Activated CD8-positive, alpha-beta memory T cell treated with anti-CD3 and anti-CD28 coated beads for 1 hour (primary cell): ENCODE measurements at places on chromosomes 2 and 18.

DNA sequence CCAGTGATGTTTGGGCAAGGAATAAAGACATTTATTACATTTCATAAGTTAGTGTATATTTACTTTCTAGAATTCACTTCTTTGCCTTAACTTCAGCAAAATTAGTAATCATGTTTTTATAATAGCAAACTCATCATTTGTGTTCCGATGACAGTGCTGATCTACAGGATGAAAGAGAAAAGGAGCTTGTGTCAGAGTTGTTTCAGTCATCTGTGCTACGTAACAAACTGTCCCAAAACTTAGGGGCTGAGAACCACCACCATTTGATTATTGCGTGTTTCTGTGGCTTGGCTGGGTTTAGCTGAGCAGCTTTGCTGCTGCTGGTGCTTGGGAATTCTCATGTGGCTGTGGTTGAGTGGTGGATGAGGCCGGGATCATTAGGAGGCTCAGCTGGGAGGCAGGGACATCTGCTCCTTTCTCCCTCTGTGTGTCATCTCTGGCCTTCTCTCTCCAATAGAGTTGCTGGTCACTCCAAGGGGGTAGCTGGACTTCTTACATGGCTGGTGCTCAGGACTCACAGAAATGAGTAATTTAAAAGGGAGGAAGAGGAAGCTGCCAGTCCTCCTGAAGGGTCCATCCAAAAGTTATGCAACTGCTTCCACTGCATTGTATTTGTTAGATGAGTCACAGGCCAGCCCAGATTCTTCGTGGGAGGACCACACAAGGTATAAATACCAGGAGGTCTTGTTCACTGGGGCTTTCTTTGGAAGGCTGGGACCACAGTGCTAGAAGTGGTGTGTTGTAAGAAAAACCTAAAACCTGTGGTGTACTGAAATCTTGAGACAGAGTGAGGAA is 43.4 kb upstream of the HAAO start:
- no peak for DNase-seq

DNA sequence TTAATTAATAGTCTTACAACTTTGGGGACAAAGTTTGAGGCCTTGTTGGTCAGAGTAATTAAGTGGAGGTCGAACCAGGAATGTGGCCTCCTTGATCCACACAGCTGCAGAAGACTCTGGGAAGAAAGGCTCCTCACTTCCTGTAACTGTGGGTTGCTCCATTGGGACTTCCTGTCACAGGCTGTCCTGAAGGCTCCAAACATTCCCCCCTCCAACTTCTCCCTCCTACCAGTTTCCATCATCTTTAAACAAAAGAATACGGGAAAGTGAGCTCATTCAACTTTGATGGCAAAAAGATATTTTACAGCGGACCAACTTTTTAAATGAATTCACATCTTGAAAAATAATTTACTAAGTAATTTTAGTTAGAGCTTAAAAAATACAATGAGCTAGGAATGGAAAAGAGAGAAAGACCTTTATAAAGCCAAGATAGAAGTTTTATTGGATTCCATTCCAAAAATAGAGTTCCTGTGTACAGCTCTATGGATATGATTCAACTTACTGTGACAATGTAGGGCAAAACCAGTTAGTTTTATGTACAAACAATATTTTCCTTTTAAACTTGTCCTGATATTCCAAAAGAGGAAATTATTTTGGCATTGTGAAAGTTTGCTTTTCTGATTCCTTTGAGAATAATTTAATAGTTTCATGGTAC is 212.0 kb upstream of the NABP1 start:
- DNase-seq: no peak

GRCh38 chr18:31716362-31716761 is 32.0 kb upstream of the B4GALT6 start:
- DNase-seq: no peak

- no peak for DNase-seq
Measured at GRCh38 chr2:168816369-168816768, 13.9 kb downstream of the NOSTRIN start.

GRCh38 chr2:135798275-135798705 is 38.7 kb downstream of the LCT start:
- DNase-seq: no peak

- DNase-seq: no peak
Measured at GRCh38 chr2:140256080-140256479, 1475.9 kb upstream of the NXPH2 start.

GRCh38 chr2:150653351-150653750 is 165.9 kb upstream of the RND3 start:
- no peak for DNase-seq

DNA sequence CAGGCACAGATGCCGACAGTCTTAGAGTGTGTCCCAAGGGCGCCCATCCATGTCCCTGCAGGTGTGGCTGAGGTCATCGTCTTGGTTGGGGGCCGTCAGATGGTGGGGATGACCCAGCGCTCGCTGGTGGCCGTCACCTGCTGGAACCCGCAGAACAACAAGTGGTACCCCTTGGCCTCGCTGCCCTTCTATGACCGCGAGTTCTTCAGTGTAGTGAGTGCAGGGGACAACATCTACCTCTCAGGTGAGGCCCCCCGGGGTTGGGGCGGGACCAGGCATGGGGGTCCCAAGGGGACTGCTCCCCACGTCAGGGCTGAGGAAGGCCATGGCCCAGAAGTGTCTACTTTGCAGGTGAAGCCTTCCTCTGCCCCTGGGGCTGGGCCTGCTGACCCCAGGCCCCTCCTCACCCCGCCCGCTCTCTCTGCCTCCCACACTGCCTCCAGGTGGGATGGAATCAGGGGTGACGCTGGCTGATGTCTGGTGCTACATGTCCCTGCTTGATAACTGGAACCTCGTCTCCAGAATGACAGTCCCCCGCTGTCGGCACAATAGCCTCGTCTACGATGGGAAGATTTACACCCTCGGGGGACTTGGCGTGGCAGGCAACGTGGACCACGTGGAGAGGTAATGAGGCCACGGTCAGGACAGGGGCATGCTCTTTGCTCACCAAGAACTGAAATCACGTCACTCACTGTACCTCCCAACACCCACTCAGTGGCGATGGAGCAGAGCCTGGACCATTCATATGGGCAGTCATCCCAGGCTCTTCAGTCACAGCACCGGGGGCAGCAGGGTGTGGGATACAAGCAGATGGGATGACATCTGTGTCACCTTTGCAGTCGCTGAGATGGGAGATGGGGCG is 230.8 kb downstream of the ATAD2B start:
- DNase-seq: no peak

DNA sequence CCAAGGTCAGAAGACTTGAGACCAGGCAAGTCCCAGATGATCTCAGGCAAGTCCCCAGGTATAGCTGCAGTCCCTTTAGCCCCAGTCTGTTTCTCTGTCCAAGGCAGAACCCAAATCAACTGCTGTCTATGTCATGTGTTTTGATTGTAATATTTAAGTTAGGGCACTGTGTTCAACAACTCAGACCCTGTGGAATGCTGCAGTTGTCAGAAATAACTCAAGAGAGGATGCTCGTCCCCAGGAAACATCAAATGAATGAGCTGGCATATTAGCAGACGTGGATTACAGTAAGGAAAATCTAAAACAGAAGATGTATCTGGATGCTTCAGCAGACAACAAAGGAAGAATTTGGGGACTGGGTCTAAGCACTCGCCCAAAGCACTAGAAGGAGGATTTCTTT is 70.1 kb downstream of the BCL11A start:
- DNase-seq: no peak

GRCh38 chr2:67684991-67685390 is 287.9 kb downstream of the ETAA1 start:
- no peak for DNase-seq

- no peak for DNase-seq
Measured at GRCh38 chr2:139160836-139161235, 380.6 kb upstream of the NXPH2 start.

DNA sequence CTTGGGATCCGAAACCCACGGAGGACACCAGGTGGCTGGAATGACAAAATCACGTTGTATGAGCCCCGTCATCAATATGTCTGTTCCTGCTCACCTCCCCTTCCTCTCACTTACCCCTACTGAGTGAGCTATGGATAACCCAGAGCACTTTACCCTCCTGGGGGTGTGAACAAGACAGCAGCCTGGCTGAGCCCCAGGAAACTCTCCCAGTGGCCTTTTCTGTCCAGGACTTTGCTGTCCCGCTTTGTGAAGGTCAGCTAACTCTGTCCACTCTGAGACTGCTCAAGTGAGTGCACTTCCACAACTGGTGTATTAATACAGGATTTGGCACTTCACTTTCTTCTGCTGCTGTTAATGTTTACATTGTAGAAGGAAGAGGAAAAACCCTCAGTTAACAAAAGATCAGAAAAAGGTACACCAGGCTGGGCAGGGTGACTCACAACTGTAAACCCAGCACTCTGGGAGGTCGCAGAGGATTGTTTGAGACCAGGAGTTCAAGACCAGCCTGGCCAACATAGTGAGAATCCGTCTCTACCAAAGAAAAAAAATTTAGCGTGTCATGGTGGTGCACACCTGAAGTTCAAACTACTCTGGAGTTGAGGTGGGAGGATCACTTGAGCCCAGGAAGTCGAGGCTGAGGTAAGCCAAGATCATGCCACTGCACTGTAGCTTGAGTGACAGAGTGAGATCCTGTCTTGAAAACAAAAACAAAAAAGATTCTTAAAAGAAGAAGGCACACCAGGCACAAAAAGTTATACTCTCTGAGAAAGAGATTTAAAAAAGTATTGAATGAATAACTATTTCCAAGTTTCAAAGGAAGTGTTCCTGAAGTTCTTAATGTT is 90.3 kb downstream of the CLHC1 start:
- DNase-seq: no peak

- no peak for DNase-seq
Measured at GRCh38 chr2:214946949-214947348, 137.5 kb upstream of the BARD1 start.

DNA sequence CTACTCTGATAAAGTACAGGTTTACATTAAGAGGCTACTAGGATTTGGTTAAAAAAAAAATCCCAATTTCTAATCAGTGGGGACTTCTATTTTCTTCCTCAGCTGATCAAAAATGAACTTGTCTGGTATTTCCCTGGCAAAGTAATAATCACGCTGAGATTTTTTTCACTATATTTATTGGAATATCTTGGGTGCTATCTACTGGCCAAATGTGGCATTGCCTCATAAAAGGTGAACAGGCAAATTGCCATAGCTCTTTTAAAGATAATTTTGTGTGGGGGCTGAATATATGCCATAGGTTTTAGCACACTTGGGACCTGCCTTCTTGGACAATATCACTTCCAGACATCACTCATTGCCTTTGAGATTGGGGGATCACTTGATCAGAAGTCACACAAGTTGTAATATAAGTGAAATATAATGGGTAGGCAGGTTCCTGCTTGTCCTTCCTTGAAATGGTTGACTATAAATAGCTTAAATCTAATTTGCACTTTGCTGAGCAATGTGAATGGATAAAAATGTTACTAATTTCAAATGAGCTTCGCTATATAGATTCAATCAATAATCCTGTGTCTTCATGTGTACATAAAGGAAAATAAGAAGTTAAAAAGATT is 7.0 kb upstream of the NXPH2 start:
- no peak for DNase-seq

DNA sequence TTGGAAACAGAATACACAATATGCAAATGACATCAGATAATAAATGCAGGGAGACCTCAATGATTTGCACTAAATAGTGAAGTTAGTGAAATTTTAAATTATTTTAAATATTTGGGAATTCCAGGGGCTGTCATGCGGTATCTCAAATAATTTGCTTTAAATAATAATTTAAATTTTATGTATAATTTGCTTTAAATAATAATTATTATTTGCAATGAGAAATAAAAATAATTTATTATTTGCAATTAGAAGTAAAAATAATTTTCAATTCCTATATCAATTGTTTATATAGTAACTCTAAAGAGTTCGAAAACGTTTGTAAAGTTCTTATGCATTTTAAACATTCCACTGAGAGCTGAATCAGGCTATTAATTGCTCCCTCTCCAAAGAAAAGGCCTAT is 226.4 kb downstream of the ZBTB7C start:
- no peak for DNase-seq

DNA sequence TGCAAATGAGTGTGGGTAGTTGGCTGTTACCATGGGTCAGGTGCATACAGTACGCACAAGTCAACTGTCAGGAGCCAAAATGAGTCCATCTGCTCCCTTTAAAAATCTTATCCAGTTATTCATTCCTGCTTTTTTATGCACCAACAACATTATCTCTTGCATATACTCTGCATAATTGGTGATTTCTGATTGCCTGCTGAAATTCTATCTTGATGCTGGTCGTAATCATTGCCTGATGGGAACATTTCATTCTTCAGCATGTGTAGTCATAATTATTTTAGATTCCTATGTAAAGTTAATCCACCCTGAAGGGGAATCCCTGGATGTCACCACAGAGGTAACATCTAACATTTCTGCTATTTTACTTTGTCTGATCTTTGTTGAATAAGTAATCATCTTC is 102.2 kb upstream of the RND3 start:
- DNase-seq: no peak

- peak; percentile 27 for DNase-seq
Measured at GRCh38 chr18:22169011-22169888, at the start of gene GATA6. TSS of gene GATA6 (plus strand) at chr18:22169589. CDS start at chr18:22171145, 1,556 bp downstream.

DNA sequence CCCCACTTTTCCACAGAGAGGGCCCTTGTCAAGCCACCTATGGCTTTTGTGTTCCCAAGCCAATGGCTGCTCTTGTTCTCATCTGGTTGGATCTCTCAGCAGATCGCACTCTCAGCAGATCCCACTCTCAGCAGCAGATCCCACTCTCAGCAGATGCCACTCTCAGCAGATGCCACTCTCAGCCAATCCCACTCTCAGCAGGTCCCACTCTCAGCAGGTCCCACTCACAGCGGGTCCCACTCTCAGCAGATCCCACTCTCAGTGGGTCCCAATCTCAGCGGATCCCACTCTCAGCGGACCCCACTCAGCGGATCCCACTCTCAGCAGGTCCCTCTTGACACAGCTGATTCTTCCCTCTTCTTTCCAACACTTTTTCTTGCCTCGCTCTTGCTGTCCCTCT is 59.3 kb upstream of the MGAT4A start:
- DNase-seq: no peak

DNA sequence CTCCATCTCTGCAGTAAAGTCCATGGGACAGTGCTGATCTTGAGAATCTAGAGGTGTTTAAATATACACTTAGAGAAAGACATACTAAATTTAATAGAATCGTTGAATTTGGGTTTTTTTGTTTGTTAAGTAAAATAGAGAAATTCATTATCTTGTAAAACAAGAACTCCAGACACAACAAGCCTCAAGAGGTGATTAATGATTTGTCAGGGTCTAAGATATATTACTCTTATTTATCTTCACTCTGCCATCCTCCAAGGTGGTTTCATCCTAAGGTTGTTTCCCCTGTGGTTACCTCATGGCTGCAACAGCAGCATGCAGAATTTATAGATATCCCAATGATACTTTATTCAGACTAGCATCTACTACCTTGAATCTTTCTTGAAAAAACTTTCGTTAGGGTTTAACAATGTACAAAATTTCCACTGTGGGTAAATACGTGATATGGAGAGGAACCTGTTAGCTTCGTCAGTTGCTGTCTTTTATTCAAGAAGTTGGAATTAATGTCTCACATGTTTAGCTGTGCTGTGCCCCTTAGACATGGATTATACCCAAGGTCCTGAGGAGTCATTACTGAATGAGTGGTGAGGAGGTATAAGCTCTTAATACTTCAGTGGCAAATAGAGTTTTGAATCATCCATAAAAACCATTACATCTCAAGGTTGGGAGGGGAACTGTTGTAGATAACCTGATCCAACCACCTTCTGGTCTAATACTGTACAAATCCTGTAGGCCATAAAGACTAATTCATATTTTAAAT is 128.0 kb downstream of the GPD2 start:
- DNase-seq: no peak

GRCh38 chr18:55405893-55406406 is 182.0 kb downstream of the TCF4 start:
- DNase-seq: no peak
